H4 (cell line): ENCODE measurements at places on chromosomes 1 and 21. TPM values are rescaled to one million over a fixed set of nuclear protein-coding genes. Genes with fewer than 3 reads are reported as not detected.
A peak's percentile ranks its signal among the peaks of the same experiment; 100 is the strongest.

DNA sequence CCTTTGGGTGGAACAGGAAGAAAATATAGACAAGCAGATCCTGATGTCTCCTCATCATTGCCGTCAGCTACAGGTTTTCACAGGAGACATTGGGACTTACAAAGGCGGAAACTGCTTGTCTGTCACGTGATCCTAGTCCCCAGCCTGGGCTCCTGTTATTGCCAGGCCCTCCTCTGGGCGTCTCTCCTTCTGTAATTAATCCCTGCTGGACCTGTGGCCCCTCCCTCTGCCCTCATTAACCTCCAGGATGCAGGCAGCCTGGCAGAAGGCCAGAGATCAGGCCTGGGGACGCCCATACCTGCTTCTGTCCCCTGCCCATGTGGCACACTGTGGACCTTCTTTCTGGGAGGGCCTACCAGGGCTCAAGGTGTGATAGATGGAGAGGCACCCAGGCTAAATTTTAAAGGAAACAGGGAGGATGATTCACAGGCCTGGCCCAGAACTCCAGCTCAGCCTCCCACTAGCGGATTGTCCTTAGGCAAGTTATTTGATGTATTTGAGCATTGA, 2.4 kb downstream of the S100A5 start:
- no peak for DNase-seq

DNA sequence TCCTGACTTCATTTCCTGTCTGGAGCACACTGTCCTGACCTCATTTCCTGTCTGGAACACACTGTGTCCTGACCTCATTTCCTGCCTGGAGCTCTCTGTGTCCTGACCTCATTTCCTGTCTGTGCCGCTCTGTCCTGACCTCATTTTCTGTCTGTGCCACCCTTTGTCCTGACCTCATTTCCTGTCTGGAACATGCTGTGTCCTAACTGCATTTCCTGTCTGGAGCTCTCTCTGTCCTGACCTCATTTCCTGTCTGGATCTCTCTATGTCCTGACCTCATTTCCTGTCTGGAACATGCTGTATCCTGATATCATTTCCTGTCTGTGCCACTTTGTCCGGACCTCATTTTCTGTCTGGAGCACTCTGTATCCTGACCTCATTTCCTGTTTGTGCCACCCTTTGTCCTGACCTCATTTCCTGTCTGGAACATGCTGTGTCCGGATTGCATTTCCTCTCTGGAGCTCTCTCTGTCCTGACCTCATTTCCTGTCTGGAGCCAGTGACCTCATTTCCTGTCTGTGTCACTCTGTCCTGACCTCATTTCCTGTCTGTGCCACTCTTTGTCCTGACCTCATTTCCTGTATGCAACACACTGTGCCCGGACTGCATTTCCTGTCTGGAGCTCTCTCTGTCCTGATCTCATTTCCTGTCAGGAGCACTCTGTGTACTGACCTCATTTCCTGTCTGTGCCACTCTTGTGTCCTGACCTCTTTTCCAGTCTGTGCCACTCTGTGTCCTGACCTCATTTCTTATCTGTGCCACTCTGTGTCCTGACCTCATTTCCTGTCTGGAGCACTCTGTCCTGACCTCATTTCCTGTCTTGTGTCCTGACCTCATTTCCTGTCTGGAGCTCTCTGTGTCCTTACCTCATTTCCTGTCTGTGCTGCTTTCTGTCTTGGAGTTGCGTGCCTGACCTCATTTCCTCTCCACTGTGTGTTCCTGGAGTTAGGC, 27.6 kb downstream of the SKI start:
- DNase-seq, result peak; percentile 94

DNA sequence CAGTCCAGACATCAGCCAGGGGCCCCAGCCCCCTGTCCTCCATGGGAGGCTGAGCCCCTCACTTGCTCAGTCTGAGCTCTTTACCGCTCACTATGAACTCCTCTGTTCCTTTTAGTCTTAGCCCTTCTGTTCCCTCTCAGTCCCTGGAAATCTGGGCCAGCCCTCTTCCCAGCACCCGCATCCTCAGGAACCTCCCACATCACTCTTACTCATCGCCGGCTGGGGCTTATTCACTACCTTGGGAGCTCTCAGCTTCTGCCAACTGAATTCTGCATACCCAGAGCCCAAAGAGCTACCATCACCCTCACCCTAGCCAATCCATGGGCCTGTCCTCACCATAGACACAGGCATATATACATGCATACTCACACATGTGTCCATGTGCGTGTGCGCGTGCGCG, 11.5 kb downstream of the KNCN start:
- DNase-seq, result peak; percentile 55

DNA sequence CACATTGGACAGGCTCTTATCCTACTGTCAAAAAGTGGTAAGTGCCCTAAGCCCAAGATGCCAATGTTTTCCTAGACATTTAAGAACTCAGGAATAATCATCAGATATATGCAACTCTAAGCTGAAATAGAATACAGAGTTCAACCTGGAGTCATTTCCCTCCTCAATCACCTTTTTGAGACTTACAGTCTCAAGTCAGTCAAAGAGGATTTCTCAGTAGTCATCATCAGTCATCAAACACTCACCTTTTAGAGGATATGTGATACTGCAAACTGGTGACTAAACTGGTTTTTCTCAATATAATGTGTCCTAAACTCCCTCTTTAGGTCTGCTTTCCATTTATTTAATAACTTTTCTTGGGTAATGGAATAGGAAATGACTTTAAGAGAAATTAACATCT, 145.3 kb upstream of the ADAMTS5 start:
- DNase-seq, result no peak

Gene IL19
- total RNA-seq, result not detected in 2 replicates

Gene SPRR4
- total RNA-seq, result not detected in 2 replicates

DNA sequence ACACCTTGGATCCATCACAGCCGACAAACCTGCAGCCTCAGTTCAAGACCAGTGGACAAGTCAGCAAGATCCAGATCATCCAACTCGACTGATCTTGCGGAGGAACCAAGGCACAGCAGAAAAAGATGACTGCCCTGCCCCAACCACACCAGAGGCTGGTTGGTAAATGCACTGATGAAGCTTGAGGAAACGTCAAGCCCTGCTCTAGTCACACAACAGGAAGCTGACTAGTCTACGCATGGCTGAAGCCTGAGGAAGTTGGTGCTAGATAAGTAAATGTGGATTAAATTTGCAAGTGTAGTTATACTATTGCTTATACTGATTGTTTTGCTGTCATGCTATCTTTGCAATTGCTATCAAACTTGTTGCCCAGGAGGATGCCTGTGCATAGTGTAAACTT, 89.0 kb downstream of the LIPI start:
- no peak for DNase-seq
